ENCODE measurements at places on chromosomes 1 and 21. TPM values are rescaled to one million over a fixed set of nuclear protein-coding genes. Genes with fewer than 3 reads are reported as not detected.

The OR2L2 gene
- not detected for total RNA-seq

DNA sequence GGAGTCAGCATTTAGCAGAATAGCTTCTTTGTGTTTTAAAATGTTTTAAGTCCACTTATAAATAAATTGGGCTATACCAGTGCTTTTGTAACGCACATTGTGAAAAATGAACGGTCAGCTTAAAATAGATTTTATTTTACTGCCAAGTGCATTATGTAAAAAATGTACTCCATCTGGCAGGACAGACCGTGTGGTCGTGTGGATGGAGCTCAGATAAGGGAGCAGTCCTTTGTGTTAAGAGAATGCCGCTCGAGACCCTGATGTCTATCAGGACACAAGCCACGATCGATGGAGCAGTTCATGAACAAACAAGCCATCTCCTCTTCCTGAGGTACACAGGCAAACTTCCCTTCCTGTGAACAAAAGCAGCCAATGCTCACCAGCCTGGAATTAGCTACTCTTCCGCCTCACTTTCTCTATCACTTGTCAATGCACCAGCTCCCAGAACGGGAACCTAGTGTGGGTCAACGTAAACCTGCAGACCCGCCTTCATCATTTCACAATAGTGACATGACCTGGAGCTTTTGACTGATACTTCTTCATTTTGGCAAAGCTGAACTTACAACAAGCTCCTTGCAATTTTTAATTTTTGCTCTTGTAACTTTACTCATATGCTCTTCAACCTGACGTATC lies 243.5 kb downstream of the TGFB2 start:
- DNase-seq, result no peak

DNA sequence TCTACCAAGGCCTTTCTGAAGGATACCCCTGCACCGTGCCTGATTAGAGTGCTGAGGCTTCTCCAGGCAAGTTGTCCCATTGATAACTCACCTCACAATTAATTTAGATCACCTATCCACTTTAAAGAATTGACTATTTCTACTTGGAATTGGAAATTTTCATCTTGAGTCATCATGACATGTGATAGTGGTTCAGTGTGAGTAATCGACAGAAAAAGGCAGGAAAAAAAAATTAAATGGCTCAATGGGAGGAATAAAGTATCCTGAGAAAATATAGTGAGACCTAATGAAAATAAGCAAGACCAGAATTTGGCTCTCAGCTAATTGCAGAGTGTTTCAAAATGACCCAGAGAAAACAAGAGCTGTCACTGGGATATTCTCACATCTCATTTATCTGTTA lies 222.4 kb upstream of the C8B start:
- no peak for DNase-seq

The MYBPH gene
- not detected for total RNA-seq

GRCh38 chr1:77473690-77474089 lies 191.9 kb downstream of the AK5 start:
- DNase-seq, result no peak

DNA sequence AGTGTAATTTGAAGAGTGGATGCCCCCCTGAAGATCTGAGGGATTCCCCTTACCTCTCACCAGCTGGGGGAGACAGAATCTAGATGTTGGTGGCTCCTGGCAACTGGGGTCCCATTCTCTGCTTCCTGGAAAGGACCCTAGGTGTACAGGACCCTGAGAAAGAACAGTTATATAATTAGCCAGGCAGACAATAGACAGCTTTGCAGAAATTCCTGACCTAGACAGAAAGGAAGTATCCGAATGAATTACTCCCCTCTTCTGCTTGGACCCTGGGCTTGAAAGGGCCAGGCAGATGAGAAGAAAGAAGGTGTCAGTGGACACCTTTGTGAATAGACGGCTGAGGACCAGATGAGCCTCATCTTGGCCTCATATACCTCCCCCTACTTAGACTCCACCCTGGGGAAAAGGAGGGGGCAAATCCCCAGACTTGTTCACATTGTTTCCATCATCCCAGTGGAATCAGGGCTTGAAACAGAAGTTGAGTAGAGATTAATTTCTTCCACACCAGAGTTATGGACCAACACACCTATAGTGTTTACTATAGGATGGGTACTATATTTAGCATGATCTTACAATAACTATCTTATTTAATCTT lies 1.8 kb upstream of the IQGAP3 start:
- DNase-seq, result no peak
